Caco-2 (cell line): ENCODE measurements at places on chromosomes 2 and 18.

DNA sequence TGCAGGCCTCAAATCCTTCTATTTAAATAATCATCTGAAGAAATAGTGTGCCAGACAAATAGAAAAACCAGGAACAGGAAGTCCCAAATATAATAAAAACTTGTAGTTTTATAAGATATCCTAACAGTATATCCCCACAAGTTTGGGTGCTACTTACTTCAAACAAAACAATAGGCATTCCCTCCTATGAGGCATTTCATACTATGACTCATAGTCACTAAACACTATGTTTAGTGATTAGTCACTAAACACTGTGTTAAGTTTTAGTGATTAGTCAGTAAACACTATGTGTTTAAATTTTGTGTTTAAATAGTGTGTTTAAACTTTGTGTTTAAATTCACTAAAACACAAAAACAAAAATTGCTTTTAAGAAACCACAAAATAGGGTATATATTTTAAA is 407.0 kb upstream of the CDH19 start:
- DNase-seq, result no peak

GRCh38 chr2:163475815-163476214 is 260.0 kb downstream of the FIGN start:
- no peak for DNase-seq

DNA sequence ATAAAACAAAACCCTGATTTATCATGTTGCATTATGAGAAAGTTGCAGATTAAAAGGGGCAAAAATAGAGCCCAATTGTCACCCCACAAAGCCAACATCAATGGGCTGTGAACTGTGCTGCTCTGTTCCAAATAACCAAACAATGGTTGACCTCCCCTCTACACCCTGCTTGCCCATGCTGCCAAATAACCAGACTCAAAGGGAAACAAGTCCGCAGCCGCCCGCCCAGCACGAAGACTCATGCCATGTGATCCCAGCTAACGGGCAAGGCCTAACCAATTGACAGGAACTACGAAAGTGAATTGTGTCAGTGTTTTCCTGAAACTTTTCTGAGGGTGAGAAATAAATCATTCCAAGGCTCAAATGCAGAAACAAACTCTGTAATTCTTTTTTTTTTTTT is 97.9 kb upstream of the RIOK3 start:
- DNase-seq, result no peak

DNA sequence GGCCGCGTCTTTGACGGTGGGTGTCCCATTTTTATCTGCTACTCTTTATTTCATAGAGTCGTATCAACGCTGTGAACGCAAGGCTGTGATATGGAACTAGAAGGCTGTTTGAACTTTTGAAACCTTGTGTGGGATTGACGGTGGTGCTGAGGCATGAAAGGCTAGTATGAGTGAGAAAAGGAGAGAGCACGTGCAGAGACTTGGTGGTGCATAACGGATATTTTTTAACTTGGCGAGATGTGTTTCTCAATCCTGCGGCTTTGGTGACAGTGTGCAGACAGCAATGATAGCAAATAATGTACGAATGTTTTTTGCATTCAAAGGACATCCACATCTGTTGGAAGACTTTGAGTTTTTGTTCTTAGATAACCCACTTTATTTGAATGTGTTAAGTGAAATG is 6.2 kb downstream of the HES6 start:
- DNase-seq, result no peak

GRCh38 chr2:70475266-70475665 is 78.4 kb downstream of the TGFA start:
- DNase-seq, result no peak

- no peak for DNase-seq
Measured at GRCh38 chr2:239583171-239583878, 182.5 kb upstream of the HDAC4 start.

- no peak for DNase-seq
Measured at GRCh38 chr2:130963196-130963848, 126.6 kb downstream of the ARHGEF4 start.

DNA sequence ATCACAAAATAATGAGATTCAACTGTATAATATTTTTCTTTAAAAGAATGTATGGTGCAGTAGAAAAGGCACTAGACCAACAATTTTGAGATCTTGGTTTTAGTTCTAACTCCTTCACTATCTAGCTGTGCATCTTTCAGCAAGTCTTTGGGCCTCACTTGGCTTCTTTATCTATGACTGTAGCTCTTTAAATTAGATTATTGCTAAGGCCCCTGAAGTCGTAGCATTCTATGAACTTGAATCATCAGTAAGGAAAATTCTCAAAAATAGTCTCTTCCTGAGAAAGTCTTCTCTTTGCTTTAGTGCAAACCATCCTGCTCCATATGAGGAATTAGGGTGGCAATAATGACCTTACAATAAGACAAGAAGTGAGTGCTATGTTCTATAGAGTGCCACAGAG is 140.4 kb downstream of the FTCDNL1 start:
- no peak for DNase-seq

DNA sequence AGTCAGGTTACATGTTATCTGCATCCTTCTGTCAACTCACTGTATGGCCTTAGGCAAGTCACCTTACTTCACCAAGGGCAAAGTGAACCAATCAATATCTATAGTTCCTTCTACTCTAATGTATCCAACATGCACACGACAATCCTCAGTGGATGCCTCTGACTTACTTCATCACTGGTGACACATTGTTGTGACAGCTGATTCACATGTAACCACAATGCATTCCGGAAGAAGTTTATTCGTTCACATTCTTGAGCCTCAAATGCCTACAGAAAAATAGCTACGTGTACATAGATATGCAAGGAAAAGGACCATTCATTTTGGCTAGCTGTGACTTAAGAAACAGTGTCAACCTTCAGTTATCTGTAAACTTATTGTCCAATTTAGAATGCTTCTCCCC is 26.3 kb upstream of the EPG5 start:
- DNase-seq, result no peak

DNA sequence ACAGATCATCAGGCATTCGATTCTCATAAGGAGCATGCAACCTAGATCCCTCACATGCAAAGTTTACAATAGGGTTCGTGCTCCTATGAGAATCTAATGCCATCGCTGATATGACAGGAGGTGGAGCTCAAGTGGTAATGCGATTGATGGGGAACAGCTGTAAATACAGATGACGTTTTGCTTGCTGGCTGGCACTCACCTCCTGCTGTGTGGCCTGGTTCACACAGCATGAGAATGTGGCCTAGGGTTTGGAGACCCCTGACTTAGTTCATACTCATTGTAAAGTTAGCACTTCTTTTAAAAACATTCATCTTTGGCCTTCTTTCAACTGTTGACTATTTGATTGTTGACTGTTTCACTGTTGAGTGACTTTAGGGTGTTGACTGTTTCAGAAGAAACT is 8.7 kb upstream of the CHMP1B start:
- no peak for DNase-seq

DNA sequence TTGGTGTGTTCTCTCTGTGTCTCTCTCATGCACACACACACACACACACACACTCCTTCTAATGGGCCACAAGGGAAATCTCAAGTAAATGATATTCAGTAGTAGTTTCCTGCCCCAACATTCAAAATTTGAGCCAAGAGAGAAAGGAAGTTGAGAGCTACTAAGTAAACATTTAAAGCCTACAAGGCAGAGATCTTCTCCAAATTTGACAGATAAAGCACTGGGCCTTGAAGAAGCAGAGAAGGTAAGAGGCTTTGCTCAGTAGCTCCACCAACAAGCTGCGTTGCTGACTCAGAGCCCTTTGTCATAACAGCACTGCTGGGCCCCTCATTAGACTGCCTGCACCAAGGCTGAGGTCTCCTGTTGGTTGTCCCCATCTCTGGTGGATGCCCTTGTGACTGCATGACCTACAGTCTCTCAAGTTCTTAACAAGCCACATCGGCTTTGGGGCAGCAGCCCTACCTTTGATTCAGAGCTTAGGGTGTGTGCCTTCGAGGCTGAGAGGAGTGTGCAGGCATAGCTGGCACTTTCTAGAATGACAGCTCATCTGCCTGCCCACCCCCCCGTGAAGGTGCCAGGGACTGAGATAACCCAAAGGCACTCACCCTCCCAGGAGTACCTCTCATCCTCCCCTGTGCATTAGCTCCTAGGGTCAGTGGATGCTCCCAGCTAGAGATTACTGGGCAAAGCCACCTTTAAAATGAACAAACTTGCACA is 32.3 kb upstream of the NEB start:
- DNase-seq, result no peak

- DNase-seq, result no peak
Measured at GRCh38 chr18:53859764-53860163, 364.7 kb downstream of the MBD2 start.

GRCh38 chr2:12006850-12007249 is 260.4 kb downstream of the LPIN1 start:
- peak; percentile 3 for DNase-seq

GRCh38 chr18:49747876-49748275 is 65.5 kb downstream of the ACAA2 start:
- no peak for DNase-seq

DNA sequence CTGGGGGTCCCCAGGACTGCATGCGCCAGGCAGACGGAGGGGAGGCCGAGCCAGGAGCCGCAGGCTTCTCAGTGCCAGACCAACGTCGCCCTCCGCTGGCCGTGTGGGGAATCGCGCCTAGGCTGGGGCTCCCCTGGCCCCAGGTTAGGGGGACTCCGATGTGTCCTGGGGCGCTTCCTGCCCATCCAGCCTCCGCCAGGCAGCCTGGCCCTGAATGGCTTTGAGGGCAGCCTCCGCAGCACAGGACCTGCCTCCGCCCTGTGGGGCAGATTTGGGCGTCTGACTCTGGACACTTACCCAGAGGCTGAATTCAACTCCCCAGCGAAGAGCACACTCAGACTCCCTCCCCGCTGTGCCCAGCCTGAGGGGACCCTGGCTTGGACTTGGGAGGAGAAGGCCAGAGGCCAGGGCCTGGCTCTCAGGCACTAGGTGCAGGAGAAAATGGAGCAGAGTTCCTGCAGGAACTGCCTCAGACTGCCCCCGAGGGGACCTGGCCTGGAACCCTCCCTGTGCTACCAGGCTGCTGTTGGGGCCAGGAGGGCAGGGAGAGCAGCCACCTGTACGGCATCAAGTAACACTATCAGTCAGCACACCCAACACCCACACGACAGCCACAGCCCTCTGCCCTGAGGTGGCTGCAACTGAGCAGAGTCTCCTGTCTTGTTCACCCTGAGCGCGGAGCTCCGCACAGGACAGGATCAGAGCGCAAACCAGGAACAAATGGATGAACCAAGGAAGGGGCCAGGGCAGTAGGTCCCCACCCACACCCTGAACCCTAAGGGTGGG is 597 bp upstream of the TEKT4 start:
- DNase-seq, result no peak

GRCh38 chr18:58714259-58714658 is 43.0 kb downstream of the MALT1 start:
- DNase-seq, result no peak

GRCh38 chr2:31319406-31320175 is 85.6 kb downstream of the EHD3 start:
- DNase-seq, result no peak

- no peak for DNase-seq
Measured at GRCh38 chr2:174328114-174328960, 6.4 kb upstream of the SP9 start.

GRCh38 chr2:2919026-2919425 is 458.6 kb downstream of the EIPR1 start:
- DNase-seq, result no peak

- no peak for DNase-seq
Measured at GRCh38 chr2:180473456-180473855, 466.4 kb upstream of the CWC22 start.

GRCh38 chr2:204234248-204234647 is 297.7 kb downstream of the ICOS start:
- DNase-seq, result no peak

DNA sequence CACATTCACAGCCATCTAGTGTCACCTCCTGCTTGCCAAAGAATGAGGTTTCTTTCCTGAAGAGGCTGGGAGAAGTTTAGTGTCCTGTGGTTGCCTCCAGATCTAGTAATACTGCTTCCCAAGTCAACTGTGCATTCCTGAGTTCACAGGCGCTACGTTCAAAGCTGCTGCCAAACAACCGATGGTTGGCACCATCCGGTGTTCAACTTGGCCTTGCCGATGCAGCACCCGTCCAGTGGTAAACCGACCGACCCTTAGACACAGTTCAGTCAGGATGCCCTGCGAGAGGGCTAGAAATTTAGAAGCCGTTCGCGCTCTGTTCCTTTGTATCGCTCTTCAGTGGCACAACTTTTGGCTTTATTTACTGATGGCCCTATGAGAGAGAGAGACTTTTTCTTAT is 28.6 kb downstream of the RMC1 start:
- DNase-seq, result no peak

GRCh38 chr2:184598316-184599053 is at the start of gene ZNF804A:
Gene ZNF804A, plus strand, starts transcription at chr2:184598529. Its CDS starts 431 bp downstream, at chr2:184598960.
- DNase-seq, result no peak

- DNase-seq, result no peak
Measured at GRCh38 chr2:187358531-187358930, 89.5 kb downstream of the CALCRL start.

- DNase-seq, result no peak
Measured at GRCh38 chr18:34841891-34842290, 131.8 kb downstream of the DTNA start.

DNA sequence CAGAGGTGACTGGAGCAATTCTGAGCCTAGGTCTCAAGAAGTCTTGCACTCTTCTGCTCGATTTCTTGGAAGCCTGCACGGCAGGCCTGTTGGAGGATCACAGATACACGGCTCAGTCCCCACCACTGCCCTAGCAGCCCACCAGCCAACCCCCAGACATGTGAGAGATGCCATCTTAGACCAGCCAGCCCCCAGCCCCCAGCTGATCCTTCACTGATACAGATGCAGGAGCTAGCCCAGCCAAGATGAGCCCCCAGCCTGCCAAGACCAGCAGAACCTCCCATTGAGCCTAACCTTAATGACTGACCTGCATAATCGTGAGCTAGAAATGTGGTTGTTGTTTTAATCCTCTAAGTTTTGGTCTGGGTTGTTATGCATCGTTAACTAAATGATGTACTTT is 47.5 kb downstream of the INHBB start:
- no peak for DNase-seq

- no peak for DNase-seq
Measured at GRCh38 chr18:2903006-2903405, 56.2 kb downstream of the EMILIN2 start.

- DNase-seq, result no peak
Measured at GRCh38 chr2:228649447-228649846, 468.0 kb upstream of the SPHKAP start.

DNA sequence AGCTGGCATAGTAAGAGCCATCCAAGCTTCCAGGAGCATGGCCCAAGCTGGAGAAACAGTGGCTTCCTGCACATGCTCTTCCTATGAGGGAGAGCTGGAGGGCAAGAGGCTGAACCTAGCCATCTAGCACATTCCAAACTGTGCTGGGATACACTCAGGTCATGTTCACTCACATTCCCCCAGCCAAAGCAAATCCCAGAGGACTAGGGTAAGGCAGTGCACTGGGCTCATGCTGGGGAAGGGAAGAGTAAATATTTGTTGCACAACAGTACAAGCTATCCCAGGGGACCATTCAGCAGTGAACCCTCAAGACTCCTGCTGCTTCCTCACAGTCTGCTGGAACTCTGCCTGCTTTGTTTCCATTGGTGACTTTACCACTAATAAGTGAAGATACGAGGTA is 20.7 kb upstream of the GYPC start:
- DNase-seq, result no peak
